CD4-positive, alpha-beta T cell (primary cell): ENCODE measurements at places on chromosomes 7 and 10. TPM values are rescaled to one million over a fixed set of nuclear protein-coding genes. Genes with fewer than 3 reads are reported as not detected.

DNA sequence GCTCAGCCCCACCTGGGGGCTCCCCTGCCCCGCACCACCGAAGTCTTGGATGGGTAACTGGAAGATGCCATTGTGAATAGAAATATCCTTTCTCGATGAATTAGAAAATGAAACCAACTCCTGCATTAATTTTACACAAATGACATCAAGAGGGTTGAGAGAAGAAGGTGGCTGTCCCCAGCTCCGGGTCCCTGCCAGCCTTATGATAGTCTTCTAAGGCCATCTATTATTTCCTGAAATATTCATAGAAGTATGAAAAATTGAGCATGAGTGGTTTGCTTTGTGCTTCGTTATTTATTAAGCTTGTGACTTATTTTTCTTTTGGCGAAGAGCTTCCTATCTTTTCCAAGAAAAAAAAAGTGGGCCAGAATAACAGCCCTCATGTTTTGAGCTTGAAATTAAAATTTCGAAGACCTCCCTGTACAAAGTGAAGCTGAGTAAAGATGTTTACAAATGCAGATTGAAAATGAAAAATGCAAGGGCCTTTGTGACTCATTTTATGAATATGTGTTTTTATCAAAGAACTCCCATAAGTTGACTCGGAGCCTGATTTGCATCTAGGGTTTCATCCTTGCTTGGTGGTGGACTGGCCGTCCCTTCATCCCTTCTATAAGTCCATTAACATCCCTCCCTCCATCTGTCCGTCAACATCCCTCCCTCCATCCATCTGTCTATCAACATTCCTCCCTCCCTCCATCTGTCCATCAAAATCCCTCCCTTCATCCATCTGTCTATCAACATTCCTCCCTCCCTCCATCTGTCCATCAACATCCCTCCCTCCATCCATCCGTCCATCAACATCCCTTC is 20.5 kb upstream of the CFAP46 start:
- peaks cover 10% of the 10 kb centered on the region for H3K4me1 ChIP-seq
- no peaks in the 10 kb centered on the region for H3K36me3 ChIP-seq
- peaks cover 5% of the 10 kb centered on the region for H3K27me3 ChIP-seq

DNA sequence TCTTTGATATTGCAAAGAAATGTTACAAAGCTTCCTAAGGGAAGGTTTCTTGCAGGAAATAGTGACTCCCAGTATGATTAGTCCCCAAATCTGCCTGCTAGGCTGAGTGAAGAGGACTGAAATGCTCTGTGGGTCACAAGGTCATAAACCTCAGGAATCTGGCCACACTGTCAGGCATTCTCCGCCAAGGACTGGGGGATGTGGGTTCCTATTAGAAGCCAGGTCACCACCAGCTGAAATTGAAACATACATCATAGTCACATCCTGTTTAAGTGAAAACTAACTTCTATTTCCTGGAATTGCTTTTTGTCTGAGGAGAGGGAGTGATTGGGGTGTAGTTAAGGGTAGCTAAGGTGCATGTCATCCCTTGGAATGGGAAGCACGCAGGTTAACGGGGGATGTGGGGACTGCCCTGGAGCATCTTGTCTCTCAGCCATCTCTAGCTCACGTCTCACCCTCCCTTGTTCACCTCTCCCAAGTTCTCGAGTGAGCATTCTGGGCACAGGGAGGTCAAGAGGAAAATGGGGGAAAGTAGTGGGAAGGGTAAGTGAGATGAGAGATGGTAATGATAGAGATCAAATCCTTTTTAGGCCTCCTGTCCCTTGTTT is 12.0 kb upstream of the GSAP start:
- H3K4me1 ChIP-seq = peaks cover 11% of the 10 kb centered on the region
- no peak for DNase-seq
- no peak overlapping the region for H3K27ac ChIP-seq
- H3K36me3 ChIP-seq = no peaks in the 10 kb centered on the region
- no peaks in the 10 kb centered on the region for H3K27me3 ChIP-seq

DNA sequence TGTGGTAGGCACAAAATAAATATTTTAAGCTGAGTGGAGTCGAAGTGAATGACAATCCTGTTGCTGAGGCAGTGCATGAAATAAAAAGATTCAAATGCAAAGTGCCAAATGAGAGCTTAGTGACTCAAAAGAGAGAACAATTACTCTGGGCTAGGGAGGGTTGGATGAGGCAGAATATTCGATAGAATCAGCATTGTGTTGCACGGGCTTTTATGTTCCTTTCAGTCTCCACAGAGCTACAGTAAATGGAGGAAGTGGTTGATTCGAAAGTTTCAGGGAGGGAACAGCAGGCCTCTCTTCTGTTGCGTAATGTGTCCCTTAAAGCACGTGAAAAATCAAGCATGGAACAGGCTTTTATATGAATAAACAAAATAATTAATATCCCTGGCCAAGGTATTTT is 599.3 kb upstream of the CELF2 start:
- H3K36me3 ChIP-seq = no peaks in the 10 kb centered on the region
- no peak overlapping the region for H3K27ac ChIP-seq
- H3K27me3 ChIP-seq = no peaks in the 10 kb centered on the region
- peaks cover 4% of the 10 kb centered on the region for H3K4me1 ChIP-seq
- no peak overlapping the region for H3K4me3 ChIP-seq

Gene MICALL2
- 2.2 TPM for total RNA-seq

Gene ADAMTS14
- not detected for total RNA-seq
